ENCODE measurements at places on chromosomes 2 and 18.

GRCh38 chr2:157256626-157257025 lies 879 bp upstream of the GALNT5 start:
- DNase-seq: no peak

DNA sequence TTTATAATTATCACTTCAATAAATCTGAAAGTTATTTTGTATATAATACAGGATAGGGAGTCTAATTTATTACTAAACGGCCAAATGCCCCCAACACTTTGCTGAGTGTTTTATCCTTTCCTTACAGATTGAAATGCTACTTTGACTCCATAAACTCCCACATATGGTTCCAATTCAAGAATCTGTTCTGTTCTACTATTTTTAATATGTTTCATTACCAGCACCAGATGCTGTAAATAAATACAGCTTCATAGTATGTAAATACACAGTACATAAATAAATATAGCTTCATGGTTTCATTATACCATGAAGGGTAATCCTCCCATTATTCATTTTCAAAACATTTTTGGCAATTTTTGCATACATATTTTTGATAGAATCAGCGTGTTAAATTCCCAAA lies 34.0 kb upstream of the MREG start:
- no peak for DNase-seq

- DNase-seq: no peak
These were observed 202.1 kb downstream of the ANKRD30B start for GRCh38 chr18:14949800-14950664.

GRCh38 chr2:133360190-133360589 lies 208.1 kb downstream of the NCKAP5 start:
- no peak for DNase-seq

DNA sequence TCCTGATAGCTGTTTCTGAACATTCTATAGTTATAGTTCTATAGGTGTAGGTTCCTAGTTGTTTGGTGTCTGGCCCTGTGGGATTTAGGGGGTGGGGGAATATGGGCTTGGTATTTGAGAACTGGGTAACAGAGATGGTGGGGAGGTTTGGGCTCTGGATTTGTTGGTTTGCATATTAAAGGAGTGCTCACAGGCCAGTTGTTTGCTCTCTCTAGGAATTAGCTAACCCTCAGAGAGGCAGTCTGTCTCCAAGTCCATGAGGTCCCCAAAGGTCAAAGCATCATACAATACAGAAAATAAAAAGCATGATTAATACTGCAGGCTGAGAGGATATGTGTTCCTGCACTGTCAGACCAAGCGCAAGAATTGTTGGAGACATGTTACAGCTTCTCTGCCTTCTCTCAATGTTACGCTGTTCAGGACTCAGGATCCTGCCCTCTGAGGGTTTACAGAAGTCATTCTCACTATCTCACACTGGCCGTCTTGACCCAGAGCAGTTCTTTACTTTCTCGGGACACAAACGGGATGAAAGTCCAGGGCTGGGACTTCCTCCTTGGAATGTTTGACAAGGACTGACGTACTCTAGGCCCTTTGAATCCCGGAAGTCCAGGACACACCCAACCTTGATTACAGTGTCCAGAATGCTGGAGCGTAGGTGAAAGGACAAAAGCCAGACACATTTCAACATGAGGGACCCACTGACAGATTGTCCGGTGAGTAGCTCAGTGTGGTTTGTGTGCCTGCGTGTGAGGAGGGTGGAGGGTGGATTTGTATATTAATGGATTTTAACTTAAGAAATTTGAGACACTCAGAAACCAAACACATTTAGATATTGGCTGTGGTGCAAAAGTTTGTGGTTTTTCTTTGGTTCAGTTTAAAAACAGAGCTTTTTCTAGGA lies at the start of gene NOSTRIN:
Gene NOSTRIN, plus strand, starts transcription at position 677 of the 898 bp plus-strand sequence. Its CDS starts 10 bp downstream, at position 687.
- DNase-seq: no peak

DNA sequence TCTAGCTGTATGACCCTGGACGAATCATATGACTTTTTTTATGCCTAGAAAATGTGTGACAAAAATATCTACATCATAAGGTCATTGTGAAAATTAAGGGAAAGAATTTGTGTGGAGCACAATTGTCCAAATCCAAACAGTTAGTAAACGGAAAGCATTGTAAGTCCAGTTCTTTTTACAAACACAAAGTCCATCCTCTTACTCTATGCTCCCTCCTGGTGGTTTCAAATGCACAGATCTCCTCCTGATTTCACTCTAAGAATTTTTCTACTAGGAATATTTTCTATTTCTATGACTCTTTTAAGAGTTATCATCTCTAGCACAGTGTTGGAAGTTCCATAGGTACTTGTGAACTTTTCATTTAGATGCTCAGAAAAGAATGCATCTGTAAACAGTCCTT lies 125.2 kb upstream of the ARL5A start:
- no peak for DNase-seq

- no peak for DNase-seq
These were observed 59.3 kb downstream of the SETBP1 start for GRCh38 chr18:44740000-44740399.

DNA sequence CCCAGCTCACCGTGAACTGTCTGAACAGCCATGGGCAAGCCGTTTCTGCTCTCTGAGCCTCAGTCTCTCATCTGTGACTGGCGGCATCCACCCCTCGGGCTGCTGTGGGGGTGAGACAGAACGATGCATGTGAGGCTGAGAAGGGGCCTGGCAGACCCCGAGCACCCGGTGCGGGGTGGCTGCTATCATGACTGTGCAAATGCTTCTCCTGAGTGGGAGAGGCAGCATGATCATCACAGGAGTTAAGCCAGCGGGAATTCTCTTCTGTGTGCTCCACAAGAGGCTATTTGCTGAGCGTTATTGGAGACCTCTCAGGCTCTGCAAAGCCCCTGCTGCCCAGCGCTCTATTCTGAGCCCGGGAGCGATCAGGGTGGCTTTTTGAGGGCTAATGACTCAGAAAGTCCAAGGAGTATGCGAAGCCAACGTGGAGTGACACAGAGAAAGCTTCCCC lies 45.8 kb upstream of the ID2 start:
- DNase-seq: no peak

DNA sequence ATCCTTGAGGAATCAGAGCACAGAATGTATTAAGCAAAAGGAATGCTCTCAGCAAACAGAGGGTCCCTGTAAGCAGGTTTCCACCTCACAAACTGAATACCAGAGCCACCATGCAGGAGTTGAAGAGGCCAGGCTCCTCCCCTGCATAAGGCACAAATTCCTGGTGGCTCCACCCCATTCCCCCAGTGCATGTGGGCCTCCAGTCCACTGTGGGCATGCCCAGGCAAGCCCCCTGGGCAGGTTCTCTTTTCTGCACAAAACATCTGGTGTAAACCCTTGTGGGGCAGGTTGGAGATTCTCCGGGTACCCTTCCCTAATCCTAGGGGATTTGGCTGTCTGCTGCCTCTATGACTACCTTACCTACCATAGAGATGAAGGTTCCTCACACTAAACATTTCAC lies 166.5 kb downstream of the PTPRM start:
- no peak for DNase-seq

DNA sequence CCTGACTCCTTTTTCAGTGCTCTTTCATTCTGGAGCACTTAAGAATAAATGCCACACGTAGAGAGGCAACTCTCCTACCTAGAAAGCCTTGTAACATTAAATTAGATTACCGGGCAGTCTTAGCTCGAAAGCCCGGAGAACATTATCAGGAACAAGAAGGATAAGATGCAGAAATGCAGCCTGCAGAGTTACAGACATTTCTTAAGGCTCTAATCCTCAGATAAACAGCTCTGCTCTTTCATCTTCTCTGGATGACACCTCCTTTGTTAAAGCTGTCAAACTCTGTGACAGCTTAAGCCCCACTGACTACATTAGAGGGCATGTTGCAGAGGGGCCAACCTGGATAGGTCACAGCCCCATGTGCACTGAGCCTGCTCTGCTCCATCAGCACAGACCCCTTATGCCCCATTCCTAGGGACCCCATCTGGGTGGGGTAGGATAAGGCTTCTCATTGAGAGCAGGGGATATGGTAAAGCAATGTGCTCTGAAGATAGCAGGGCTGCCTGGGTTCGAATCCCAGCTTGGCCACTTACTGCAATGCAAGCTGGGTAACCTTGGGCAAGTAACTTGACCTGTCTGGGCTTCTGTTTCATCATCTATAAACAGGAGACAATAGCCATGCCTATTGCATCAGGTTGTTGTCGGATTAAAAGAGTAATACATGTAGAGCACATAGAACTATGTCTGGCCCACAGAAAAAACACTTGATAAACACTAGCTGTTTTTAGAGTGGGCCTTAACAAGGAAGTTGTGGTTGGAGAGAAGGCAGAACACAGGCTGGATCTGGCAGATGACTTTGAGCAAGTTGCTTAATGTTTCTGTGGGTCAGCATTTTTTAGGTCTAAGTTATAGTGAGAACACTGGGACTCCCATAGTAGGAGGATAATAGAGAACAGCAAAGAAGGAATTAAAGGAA lies 111.4 kb downstream of the THNSL2 start:
- no peak for DNase-seq

GRCh38 chr2:18626256-18626668 lies 36.9 kb upstream of the NT5C1B start:
- peak; percentile 18 for DNase-seq

- no peak for DNase-seq
These were observed 24.2 kb downstream of the COLEC12 start for GRCh38 chr18:476251-476664.

- no peak for DNase-seq
These were observed 173.0 kb downstream of the SP3 start for GRCh38 chr2:173792166-173792565.

DNA sequence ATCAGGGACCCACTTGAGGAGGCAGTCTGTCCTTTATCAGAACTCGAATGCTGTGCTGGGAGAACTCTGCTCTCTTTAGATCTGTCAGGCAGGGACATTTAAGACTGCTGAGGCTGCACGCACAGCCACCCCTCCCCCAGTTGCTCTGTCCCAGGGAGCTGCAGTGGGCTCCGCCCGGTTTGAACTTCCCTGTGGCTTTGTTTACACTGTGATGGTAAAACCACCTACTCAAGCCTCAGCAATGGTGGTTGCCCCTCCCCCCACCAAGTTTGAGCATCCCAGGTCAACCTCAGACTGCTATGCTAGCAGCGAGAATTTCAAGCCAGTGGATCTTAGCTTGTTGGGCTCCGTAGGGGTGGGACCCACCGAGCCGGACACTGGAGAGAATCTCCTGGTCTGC lies 11.8 kb upstream of the LHCGR start:
- no peak for DNase-seq

DNA sequence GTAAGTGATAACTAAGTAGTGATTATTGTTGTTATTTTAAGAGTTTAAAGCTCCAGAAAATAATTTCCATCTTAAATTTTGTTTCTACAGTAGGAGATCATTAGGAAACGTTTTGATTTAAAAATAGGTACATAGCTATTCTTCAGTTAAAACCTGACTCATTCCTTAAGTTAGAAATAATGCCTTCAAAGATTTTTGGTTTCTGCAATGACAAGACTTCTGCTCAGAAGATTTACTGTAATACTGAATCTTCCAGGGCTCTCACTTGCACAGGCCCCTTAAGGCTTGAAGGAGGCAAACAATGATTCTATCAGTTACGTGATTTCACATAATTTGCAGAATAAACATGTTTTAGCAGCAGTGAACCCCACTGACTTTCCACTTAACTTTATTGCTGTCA lies 333.7 kb downstream of the RAD51AP2 start:
- no peak for DNase-seq

DNA sequence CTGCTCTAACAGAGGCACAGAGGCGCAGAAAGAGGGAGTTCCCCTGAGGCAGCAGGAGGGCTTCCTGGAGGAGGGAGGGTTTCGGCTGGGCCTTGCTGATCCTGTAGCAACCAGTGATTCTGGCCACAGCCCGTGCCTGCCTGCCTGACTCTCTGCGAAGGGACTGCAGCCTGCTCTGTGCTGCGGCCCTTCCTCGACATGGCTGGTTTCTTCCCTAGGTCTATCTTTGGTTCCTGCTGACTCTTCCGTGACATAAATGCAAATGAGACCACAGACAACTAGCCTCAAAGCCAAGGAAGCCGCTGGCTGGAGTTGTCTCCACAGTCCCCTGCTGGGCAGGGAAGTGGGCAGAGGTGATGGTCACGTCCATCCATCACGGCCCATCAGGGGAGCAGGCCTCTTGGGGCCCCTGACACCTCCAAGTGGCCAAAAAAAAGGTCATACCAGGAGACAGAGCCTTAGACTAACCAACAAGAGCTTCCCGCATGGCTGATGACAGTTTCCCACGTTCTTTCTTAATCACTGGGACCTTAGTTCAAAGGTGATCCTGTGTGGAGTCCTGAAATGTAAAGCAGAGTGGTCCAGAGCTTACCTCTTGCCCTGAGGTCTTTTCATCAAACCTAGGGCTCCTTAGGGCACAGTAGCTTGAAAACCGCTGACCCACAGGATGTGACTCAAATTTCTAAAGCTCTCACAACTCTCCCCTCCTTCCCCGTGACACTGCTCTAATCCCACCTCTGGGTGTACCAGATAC lies 55.3 kb downstream of the HS1BP3 start:
- no peak for DNase-seq

GRCh38 chr2:51265539-51265938 lies 233.6 kb upstream of the NRXN1 start:
- DNase-seq: no peak

- peak; percentile 66 for DNase-seq
These were observed 28.6 kb downstream of the PLA2R1 start for GRCh38 chr2:160033732-160034392.

DNA sequence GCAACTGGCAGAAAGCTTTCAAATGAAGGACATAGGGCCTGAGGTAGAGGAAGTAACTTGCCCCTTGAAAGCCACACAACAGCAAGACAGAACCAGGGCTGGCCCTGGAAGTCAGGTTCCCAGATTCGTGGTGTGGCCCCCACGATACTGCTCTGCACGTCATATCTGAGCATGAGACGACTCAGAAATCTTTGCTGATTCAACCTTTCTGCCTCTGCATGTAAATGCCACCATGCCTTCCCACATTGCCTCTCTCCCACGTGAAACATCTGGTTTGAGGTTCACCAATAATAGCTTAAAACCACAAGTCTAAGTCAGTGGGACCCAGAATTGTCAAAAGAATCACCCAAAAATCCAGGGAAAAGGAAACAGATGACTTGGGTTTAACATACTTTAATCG lies 214.0 kb upstream of the TRIB2 start:
- DNase-seq: no peak

DNA sequence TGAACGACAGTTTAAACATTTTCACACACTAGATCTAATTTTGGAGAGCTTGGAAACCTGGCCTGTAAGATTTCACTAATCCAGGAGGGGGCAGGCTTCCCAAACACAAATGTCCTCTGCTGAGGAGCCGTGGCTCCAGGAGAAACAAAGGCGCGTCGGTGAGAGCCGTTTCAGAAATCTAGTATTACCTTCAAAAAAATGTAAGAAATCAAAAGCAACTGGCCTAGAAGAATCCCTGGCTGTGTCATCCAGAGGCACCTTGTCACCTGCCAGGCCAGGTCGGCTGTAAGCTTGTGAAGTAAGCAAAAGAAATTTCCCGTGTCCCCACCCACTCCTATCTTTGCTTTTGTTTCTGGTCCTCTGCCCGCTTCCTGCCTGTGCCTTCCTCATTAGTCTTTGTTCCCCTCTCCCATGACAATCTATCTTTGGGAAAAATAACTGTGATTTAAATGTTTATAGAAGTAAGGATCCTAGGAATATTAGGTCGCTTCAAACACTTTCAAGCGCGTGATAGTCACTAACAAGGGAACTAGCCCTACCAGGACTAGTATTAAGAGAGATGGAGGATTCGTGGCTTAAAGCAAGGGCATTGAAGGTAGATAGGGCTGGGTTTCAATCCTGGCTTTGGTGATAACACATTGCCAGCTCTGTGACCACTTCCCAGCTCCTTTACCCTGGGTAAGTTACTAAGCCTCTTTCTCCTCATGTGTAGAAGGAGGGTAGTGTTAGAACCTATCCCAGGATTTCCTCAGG lies 99.5 kb upstream of the STK39 start:
- peak; percentile 34 for DNase-seq

Measured in fibroblast of the conjunctiva (primary cell).